ENCODE measurements at places on chromosomes 2 and 18.
A peak's percentile ranks its signal among the peaks of the same experiment; 100 is the strongest.

DNA sequence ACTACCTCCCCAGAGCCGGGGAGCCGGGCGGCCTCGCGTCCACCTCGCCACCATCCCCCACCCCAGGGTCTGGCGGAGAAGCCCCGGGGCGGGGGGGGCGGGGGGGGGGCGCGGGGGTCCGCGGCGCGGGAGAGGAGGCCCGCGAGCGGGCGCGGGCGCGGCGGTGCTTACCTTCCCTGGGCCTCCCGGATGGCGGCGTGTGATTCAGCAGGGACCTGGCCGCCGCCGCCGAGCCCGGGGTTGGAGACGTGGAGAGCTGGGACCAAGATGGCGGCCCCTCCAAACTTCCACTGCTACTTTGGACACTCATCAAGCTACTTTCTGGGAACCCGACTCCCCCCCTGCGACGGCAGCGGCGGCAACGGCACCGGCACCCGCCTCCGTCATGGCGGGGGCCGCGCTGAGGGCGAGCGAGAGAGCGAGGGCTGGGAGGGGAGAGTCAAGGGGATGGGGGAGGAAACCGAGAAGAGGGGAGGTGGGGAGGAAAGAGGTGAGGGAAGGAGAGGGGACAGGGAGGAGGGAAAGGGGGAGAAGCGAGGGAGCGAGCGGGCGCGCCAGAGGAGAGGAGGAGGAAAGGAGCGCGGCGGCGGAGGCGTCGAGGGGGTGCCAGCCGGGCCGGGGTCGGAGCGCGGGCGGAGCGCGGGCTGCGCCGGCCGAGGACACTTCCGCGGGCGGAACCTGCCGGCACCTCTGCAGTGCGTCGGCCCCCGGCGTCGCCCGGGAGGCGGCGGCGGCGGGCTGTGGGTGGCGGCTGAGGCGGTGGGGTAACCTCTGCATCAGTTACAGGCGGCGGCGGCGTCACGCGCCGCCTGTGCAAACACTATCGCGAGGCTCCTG lies at the start of gene TLK1:
TLK1 (minus strand) TSS at position 775 of the 837 bp plus-strand sequence; CDS start at position 310, 465 bp downstream.
- DNase-seq, result peak; percentile 64

DNA sequence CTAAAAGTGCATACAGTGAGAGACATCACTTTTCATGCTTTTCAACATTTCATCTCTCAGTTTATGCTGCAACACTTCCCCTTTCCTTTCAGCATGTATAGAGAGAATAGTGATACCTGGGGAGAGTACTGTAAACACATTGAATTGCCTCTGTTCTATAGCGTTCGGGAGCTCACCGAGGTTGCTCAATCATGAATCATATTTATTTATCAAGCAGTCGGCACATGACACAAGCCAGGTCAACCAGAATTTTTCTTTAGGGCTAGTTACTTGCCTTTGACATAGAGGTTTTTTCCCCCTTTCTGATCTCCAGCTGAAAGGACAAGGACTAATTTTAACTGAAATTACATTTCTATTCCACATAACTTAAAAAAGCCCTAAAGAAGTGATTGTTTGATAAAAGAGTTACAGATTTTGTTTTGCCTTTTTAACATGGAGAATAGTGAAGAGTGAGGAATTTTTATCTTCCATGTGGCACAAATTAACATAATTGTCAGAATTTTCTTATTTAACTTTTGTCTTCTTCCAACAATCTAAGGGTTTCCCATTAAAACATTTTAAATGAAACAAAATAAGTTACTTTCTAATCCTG lies 690.9 kb upstream of the TMEFF2 start:
- DNase-seq, result no peak

GRCh38 chr2:113791697-113792590 lies 35.5 kb upstream of the SLC35F5 start:
- DNase-seq, result no peak

DNA sequence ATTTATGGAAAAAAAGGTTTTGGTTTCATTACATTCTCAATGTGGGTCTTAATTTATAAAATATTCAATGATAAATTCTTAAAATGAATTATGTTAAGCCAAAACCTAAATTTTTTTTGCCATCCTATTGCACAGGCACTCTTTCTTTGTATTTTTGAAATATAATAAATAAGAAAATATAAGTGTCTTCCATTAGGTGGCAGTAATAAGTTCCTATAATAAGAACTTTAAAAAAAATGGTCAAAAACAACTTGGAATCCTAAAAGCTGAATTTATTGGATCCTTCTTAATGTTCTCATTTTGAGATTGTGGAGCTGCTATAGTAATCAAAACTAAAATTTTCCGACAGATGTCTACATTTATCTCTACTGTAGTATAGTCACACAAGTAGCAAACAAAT lies 5.7 kb downstream of the CALCRL start:
- DNase-seq, result no peak

DNA sequence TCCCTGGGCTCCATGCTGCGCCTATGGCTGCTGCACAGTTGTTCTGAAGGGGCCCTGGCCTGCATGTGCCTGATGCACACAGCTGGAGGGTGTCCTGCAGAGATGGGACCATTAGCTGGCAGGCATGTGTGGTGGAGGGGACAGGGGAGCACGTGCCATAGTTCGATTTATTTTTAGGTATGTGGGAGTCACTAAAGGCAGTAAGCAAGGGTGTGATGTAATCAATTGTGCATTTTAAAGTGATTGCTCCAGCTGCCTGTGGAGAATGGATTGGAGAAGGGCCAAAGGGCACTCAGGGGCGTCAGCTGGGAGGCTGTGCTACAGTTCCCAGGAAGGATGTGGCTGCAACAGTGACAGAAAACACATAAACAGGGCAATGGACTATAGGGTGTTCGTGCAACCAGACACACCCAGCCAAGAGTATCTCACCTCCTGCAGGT lies 205.1 kb downstream of the ARL4C start:
- no peak for DNase-seq

GRCh38 chr2:191467113-191467512 lies 210.8 kb upstream of the NABP1 start:
- no peak for DNase-seq

GRCh38 chr2:228245601-228246000 lies 64.1 kb upstream of the SPHKAP start:
- no peak for DNase-seq

GRCh38 chr2:28469304-28469703 lies 26.6 kb upstream of the PLB1 start:
- DNase-seq, result no peak

DNA sequence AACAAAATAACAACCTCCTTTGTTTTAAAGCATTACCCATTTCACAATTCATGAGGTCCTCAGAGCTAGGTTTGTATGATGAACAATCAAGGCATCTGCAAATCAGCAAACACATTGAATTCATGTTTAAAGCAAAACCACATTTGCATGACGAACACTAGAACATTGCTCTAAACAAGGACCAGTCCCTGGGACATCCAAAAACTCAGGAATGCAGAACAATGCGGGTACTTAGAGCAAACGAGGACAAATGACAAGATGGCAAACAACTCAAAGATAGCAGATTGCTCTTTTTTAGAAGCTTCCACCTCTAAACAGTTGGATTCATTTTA lies 45.7 kb upstream of the RALBP1 start:
- no peak for DNase-seq

DNA sequence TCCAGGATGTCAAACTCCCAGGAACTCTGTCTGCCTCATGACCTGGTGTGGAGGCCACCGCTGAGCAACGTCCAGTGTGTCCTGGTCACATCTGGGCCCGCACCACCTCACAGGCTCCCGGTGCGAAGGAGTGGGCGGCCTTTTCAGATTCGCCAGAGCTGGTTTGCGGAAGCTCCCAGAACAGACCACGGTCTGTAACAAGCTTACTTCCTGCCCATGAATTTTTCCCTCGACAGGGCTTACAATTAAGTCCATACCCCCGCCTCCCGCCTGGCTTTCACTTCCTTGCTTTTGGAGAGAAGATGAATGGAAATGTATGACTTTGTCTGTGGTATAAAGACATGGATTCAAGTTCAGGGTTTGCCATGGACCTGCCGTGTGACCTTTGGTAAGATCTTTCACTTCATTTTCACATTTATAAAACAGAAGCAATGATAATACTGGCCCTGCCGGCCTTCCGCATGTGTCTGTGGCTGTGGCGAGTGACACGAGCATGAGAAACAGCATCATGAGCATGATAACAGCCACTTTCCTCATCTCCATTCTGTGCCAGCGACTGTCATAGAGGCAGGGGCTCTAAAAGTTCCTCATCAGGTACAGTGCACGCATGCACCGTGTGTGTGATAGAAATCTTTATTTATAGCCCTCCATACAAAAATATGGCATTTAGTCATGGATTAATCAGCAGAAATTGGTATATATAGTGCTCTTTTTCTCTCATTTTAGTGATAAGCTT lies 31.0 kb upstream of the KCNF1 start:
- DNase-seq, result no peak

DNA sequence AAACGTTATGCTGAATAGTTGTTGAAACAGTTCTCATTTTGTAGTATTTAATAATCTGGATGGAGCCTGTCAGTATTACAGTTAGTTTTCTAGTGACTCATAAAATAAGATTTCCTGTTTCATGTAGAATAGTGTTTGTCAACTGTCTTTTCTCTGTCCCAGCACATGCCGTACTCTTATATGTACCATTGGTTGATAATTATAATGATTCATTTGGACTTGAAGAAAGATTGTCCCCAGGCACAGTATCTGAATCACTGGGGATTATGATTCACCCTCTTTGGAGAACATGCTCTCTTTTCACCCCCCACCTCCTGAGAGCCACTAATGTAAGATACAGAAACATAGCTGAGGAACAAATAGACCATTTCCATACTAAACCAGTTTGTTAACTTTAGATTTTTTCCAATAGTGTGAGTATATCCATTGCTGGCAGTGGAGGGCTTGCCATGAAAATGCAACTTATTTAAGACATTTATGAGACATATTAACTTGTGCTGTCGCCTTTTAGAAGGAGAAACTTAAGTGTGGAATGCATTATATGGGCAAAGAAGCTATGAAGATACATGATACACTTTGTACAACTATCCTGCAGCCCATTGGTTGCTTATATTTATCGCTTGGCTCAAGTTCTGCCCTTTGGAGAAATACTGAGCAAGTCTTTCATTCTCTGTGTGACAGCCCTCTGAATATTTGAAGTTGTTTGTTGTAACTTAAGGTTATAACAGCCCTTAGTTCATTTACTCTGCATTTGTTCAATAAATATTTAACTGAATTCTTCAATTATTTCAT lies 12.4 kb downstream of the COPS8 start:
- DNase-seq, result no peak

- DNase-seq, result peak; percentile 25
Observed at GRCh38 chr18:9334973-9335696, 562 bp downstream of the TWSG1 start.

- DNase-seq, result peak; percentile 58
Observed at GRCh38 chr18:36757081-36757480, 71.7 kb downstream of the TPGS2 start.

GRCh38 chr2:109690822-109691541 lies 76.8 kb downstream of the SOWAHC start:
- DNase-seq, result no peak

- DNase-seq, result no peak
Observed at GRCh38 chr2:234146087-234146826, 95.8 kb downstream of the SPP2 start.

DNA sequence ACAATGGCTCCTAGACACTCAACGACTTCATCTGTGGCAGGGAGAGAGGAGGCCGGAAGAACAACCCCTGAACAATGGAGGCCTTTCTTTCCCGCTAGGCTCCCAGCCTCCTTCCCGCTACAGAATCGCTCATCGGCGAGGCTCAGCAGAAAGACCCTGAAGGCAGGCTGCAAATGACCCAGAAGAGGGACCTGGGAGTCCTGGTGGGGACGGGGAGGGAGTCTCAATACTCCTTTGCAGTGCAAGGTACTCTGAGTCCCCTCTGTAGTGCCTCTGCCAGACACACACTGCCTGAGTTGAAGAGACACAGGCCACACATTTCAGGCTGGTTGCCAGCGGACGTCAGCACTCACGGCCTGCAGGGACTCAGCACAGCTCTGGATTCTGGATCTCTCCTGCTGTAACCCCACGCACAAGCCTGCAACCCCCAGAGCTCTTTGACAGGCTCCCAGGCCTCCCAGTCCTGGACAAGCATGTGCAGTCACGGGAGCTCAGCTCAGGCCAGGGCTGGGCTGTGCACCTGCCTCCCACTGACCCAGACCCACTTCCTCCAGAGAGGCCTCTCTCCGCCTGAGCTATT lies 6.1 kb downstream of the GPR17 start:
- no peak for DNase-seq

GRCh38 chr2:20523799-20524187 lies 76.9 kb downstream of the RHOB start:
- DNase-seq, result no peak

DNA sequence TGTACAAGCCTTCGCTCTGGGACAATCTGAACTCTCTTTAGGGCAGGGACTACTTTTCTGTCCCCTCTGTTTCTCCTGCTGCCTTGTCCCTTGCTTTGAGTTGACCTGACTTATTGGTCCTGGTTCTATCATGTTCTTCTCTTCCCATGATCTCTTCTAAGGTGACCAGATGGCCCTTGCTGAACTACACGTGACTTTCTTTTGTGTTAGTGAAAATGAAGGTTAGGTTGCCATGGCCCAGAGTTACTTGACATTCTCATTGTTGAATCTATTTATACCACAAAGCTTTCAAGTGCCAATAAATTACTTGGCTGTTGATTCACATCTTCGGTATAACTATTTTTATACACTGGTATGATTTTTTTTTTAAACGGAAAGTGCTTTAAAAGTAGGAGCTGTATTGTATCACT lies 24.4 kb downstream of the MRPL33 start:
- no peak for DNase-seq

DNA sequence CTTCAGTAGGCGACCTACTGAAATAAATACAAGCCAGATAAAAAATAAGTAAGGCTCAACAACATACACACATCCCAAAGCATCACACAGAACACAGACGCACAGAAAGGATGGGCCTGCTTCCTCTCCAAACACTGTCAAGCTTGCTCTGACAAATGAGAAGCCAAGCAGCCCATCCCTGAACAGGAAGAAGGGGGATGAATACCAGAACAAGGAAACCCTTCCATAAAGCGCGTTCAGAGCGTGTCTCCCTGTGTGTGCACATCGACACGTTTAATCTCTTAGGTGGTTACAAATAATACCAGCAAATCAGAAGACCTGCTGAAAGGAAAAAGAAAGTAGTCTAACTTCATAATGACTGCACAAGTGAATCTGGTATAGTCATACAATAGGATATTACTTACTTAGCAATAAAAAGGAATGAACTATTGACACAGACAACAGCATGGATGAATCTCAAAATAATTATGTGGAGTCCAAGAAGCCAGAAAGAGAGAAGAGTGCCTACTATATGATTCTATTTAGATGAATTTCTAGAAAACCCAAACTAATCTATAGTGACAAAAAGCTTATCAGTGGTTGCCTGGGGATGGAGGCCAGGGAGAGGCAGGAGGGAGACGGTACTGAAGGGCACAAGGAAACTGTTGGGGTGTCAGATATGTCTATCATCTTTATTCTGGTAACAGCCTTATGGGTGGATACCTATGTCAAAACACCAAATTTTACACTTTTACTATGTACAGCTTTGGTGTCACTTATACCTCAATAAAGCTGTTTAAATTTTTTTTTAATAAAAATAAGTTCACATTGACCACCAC lies 26.8 kb downstream of the MBOAT2 start:
- no peak for DNase-seq

DNA sequence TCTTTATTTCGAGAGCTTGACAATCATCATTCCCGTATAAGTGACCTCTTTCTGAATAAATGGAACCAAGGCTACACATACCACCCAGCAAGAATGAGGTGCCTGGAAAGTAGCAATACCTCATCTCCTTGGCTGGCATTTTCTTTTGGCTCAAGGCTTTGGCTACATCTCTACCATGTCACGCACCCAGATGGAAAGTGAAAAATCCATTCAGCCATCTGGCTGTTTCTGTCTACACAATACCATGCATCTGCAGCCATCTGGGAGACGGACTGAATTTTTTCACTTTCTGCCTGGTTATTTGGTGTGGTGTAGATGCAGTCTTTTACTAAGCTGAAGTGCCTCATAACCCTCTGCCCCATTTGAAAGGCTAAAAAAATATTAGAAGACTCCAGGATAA lies 566.9 kb downstream of the BCL11A start:
- DNase-seq, result no peak

All from K562 (cell line).